ENCODE measurements at places on chromosomes 16 and 17.

- DNase-seq, result no peak
Measured at GRCh38 chr16:1427473-1428461, 3.1 kb upstream of the PERCC1 start.

DNA sequence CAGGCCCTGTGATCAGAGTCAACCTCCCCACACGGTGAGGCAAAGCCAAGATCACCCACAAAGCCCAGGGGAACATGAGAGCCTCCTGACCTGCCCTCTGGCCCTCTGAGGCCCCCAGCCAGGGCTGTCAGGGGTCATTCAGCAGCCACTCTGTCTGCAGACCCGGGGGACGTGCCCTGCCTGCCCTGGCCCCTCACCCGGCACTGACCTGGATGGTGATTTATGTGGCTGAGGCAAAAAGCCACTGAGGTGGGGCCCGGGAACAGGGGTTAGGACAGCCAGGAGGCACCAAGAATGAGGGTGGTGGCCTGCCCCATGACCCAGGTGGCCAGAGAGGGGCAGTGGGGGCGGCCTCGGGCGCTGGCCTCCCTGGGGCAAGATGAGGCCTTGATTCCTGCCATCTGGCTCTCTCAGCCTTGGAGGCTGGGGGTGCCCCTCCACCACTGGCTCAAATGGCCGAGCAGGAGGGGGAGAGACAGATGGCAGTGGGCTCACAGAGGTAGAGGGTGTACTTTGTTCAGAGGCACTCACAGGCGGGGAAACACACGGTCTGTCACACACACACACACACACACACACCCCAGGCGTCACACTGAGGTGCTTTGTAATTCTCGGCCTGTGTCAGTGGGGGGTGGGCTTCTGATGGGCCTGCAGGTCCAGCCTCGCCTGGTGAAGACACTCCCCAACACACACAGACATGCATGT, 174.0 kb upstream of the GSE1 start:
- no peak for DNase-seq

DNA sequence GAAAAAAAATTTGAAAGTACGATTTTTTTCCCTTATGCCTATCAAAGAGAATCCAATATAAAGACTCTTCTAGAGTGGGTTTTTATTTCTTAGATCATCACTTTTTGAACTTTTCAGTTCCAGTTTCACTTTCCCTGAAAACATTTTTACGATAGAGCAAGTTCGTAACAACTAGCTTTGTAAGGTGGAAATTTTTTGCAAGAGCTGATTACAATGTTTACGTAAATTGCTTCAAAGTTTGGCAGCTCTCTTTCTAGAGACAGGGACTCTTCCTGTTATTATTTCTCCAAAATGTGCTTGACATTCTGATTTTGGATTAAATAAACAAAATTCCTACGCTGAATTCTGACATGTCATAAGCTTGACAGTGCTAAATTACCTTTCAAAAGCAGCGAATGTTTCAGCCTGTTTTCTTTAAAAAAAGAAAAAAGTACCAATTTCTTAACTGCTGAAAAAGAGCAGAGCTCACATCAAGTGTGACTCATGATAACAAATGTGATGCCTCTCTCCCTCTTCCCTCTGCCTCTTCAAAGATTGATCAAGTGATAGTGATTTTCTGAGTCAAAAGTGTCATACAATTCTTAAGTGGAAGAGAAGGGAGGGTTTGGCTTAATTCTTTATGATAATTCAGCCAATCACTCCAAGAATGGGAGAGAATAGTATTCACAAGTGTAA, 175.2 kb downstream of the KCNJ2 start:
- DNase-seq, result no peak

DNA sequence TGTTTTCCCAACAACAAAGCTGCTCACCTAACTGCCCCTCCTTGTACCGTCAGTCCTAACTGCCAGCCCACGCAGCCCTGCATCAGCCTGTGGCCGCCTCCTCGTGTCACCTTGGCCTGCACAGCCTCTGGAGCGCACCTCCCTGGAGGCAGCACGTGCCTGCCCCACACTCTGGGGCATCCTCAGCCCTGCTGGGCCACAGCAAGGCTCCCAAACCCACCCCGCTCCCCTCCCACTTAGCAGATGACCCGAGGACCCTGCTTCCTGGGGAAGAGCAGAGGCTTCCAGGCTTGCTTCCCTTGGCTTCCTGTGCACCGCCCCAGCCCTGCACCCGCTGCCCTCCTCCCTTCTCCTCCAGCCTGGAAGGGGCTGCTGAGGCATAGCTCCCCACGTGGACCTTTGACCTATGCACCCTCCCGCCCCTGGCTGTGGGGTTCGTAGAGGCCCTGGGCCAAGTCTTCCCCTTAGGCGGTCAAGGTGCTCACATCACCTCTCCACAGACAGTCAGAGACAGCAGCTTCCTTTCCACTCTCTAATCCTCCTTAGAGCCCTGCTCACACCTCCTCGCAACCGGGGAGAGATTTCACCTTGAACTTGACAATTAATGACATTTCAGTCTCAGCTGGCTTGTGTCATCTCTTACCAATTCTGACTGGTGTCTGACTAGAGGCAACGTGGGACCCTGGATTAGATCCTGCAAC, 115.0 kb downstream of the MGAT5B start:
- no peak for DNase-seq

GRCh38 chr17:280216-280615, 72.4 kb downstream of the RPH3AL start:
- no peak for DNase-seq

GRCh38 chr16:57213462-57213861, 27.3 kb downstream of the RSPRY1 start:
- no peak for DNase-seq

DNA sequence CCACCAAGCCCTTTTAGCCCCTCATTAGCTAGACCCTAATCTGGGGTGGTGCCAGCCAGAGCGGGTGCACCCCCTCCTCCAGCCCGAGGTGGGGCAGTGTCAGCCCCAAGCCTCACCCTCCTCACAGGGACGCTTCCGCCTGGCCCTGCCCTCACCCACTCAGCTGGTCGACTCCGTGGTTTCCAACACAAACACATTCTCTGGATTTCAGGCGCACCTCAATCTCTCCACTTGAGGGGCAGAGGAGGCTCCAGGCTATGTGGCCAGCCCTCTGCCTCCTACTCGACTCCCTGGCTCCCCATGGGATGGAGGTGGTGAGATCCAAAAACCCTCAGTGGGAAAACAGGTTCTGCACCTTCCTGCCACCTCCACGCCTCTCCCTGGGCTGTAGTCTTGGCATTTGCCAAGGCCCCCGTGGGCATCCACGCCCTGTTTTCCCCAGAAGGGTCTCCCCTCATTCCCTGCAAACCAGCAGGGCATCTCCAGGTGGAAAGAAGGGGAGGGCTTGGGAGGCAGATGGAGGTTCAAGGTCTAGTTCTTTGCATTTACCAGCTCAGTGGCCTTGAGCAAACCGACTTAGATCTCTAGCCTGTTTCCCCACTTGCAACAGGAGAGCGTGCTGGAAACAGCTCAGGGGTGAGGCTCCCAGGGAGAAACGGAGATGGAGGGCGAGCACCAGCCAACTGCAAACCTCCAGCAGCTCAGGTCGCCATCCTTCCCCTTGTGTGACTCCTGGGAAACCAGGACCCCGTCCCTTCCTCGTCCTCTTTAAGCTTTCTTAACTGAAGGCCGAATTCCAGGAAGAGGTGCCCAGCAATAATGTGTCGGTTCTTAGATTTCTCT, 1.7 kb downstream of the EMP2 start:
- DNase-seq, result no peak

DNA sequence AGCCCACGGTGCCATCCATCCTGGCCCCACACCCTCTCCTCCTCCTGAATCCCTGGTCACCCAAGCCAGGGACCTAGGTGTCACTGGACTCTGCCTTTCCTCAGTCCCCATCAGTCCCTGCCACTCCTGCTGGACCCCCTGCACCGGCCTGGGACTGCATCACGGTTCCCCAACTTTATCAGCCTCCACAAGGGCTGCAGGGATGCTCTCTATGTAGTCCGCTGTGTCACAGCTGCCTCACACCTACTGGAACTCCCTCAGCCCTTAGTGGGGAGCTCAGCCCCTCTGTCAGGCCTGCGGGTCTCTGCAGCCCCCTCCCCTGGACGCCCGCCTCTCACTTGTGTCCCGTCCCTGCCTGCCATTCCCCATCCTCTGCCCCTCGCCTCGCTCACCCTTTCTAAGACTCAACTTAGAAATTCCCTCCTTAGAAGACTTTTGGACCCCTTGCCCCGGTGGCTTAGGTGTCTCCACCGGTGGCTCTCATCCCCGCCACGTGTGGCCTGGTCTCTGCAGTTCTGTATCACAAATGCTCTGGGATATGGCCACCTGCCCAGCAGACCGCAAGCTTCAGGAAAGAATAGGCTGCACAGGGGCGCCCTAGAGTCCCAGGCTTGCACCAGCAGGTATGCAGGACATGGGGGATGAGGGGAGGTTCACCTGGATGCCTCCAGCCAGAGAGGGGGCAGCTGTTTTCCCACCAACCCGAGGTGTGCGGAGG, 62.9 kb downstream of the PRMT7 start:
- no peak for DNase-seq

- no peak for DNase-seq
Measured at GRCh38 chr17:44438636-44439035, 49.2 kb upstream of the ITGA2B start.

DNA sequence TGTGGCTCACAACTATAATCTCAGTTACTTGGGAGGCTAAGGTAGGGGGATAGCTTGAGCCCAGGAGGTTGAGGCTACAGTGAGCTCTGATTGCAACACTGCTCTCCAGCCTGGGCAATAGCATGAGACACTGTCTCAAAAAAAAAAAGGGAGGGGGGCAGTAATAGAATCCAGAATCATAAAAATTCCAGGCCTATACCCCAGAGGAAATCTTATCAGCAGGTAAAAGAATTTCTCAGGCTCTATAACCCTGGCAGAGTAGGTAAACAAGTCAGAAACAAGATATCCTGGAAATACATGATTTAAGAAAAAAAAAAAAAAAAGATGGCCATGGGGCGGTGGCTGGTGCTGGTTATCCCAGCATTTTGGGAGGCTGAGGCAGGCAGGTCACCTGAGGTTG, 12.9 kb downstream of the SPAG9 start:
- no peak for DNase-seq

DNA sequence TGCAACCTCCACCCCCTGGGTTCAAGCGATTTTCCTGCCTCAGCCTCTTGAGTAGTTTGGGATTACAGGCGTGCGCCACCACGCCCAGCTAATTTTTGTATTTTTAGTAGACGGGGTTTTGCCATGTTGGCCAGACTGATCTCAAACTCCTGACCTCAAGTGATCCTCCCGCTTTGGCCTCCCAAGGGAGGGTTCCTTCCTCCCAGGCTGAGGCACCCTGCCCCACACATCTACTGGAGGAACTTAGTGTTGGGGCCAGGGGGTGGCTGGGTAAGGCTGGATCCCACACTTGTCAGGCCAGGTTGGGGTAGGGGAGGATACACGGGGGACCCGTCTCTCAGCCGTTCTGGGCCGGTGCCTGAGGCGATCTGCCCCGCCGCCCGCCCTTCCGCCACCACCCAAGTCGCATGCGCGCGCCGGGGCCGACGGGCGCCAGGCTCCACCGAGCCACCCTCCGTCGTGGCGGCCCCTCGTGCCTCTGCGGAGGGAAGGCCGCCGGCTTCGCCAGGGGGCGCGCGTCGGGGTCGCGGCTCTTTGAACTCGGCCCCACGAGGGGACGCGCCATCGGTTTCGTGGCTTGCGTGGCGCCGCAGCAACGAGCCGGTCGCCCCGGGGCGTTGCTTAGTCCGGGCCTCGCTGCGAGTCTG, 15.9 kb downstream of the GRB7 start:
- DNase-seq, result no peak

DNA sequence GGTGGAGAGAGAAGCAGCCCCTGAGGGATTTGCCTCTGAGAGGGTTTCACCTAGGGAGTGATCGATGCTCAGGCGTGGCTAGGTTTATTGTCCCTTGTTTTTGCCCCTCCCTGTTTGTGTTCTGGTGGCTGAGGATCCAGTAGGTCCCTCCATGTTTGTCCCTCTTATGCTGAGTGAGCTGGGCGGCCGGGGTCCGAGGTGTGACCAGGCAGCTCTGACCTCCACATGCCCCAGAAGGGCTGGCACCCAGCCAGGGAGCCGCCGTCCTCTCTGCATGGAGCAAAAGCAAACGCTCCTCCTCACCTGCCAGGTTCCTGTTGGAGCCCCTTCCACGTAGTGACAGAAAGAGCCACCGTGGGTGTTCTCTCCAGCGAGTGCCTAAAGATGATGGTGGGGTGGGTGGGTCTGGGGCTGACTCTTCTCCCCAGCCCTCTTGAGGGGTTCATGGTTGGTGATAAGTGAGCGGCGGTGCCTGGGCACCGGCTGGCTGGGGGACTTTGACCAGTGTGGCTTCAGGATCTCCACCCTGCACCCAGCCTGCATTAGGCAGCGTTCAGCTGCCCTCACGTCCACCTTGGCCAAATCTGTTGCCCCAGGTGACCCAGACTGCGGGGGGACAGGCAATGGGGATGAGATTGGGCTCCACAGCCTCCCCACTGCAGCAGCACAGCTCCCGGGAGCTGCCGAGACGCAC, 14.1 kb upstream of the NUDT16L1 start:
- DNase-seq, result no peak

DNA sequence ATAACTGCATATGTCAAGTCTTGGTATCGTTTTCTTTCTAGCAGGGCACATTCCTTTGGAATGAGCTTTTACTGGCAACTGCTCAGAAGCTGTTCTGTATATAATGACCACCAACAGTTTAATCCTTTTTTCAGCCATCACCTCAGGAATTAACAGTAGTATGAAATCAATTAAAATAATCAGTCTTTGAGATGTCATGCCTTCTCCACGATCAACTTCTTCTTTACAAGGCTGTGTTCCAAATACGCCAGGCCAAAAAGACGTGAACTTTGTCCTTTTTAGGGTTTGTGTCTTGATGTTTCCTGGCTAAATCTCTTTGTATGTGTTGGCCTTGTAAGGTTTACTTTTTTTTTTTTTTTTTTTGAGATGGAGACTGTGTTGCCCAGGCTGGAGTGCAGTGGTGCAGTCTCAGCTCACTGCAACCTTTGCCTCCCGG, 54.9 kb downstream of the ABCC1 start:
- DNase-seq, result no peak

DNA sequence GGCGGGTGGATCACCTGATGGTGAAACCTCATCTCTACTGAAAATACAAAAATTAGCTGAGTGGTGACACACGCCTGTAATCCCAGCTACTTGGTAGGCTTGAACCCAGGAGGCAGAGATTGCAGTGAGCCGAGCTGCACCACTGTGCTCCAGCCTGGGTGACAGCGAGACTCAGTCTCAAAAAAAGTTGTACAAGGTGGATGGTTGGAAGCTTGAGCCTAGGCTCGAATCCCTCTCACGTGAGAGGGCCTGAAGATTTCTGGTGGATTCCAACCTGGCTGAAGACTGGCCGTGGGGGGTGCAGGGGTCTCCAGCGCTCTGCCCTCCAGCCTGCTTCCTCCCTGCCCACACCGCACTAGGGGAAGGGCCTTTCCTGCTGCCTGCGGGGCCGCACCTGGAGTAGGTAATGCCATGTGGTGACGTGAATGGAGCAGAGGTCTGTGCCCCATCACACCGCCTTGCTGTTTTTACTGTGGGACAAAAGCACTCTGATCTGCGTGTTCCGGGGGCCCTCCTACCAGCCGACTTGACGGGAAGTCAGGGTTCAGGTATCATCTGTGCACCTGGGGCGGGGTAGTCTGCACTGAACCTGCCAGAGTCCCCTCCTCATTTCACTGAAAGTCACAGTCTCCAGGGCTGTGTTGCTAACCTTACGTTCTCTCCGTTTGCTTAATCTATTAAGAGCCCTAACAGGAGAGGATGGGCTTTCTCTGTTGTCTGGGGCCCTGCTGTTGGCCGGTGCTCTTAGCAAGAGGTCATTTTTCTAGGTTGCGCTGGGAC, 4.2 kb downstream of the RPL13 start:
- no peak for DNase-seq

GRCh38 chr16:78926723-78927210, 673.8 kb downstream of the MAF start:
- DNase-seq, result no peak

All from activated naive CD4-positive, alpha-beta T cell treated with anti-CD3 and anti-CD28 coated beads, Interleukin-2, amount 50 U/mL, for 16 hours (primary cell).